ENCODE measurements at places on chromosomes 11 and 22.

GRCh38 chr11:12689029-12689755, 15.0 kb downstream of the TEAD1 start:
- no peak for DNase-seq

DNA sequence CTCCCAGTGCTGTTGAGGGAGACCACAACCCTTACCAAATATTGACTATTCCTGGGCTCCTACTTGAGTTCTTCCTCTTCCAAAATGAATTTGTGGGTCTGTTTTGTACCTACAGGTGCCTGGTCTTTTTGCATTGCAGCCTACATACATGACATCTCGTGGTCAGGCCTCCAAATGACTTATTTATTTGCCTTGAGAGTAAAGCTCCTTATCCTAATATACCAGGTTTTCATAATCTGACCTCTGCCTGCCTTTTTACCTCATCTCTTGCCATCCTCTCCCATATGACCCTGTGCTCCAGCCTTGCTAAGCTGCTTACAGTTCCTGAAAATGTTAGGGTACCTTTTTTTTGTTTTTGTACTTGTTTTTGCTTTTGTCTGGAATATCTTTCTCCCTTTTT, 130.4 kb downstream of the UVRAG start:
- no peak for DNase-seq

GRCh38 chr11:100636536-100636935, 50.6 kb upstream of the ARHGAP42 start:
- no peak for DNase-seq

DNA sequence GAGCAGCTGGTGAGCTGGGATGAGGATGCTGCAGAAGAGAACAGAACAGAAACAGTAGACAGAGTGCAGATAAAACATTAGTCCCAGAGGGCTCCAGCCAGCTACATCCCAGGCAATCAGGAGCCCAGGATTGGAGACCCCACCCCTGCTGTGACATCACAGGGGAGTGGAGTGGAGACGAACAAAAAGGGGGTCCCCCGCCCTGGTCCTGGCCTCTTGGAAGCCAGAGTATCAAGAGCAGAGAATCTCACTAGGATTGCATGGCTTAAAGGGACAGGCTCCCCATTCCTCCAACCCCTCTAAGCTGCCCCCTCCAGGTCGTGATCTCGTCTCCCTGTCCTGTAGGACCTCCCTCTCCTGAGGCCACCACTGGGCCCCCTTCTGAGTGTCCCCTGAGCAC, at the start of gene P2RX3:
P2RX3 (plus strand) TSS at position 211 of the 400 bp plus-strand sequence. CDS start 199 bp downstream, outside the sequence.
- no peak for DNase-seq

DNA sequence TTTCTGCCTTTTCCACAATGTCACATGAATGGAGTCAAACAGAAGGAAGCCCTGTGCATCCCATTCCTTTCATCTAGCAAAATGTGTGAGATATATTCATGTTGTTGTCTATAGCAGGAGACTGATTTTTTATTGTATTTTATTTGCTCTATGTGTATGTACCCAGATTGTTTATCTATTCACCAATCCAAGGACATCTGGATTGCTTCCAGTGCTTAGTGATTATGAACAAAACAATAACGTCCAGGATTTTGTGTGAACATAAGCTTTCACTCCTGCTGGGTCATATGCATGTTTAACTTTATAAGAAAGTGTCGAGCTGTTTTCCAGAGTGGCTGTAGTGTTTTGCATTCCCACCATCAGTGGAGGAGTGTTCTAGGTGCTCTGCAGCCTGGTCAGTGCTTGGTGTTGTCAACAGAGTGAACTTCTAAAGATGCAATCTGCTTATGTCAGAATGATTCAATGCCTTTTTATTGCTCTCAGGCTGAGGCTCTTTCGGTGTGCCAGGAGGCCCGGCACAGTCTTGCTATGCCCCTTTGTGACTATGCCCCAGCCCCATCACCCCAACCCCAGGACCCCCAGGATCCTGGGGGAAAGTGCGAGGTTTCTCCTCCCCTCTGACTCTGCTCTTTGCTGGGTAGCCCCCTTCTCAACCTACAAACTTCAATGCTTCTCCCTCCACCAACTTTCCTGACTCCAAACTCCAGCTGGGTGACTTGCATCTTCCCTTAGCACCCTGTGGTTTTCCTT, 19.9 kb upstream of the SYT13 start:
- DNase-seq: no peak

- DNase-seq: no peak
Measured at GRCh38 chr11:2175659-2176058, 4.0 kb upstream of the TH start.

- DNase-seq: no peak
Measured at GRCh38 chr11:57072640-57073039, 83.9 kb downstream of the OR5AK2 start.

- DNase-seq: no peak
Measured at GRCh38 chr11:105449100-105449734, 160.7 kb upstream of the GRIA4 start.

GRCh38 chr11:46675949-46676348, 24.5 kb downstream of the ARHGAP1 start:
- no peak for DNase-seq

DNA sequence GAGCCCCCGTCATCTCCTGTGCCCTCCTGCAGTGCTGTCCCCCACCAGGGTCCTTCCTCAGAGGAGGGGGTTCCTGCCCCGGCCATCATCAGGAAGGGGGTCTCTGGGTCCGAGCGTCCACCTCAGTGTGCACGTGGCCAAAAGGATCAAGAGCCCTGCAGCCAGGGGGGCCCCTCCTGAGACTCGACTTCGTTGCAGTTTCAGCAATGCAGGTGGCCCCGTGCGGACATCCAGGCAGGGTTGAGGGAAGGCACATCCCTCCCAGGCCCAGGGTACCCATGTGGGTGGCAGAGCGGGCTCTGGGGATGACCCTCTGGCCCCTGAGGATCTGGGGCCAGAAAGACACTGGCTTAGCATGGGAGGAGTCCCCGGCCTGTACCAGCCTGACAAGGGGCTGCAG, 41.3 kb downstream of the LRP5 start:
- DNase-seq: no peak

- DNase-seq: no peak
Measured at GRCh38 chr11:30815619-30816018, 229.5 kb upstream of the MPPED2 start.

DNA sequence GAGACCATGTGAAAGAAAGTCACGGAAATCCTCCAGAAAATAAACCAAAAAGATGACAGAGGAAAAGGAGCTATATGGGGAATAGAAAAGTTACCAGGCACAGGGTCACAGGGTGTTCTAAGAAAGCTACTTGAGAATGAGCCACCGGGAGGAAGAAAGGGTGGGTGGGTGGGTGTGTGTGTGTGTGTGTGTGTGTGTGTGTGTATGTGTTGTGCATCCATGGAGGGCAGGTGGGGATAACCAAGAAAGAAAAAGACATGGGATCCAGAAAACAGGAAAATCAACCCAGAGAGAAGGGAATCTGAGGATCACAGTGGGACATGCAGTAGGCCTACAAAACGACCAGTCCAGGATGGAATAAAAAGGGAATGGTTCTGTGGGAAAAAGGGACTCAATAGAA, 3.7 kb downstream of the APOL2 start:
- DNase-seq: no peak

- DNase-seq: no peak
Measured at GRCh38 chr11:126702165-126702720, 298.3 kb downstream of the KIRREL3 start.

- no peak for DNase-seq
Measured at GRCh38 chr11:95128602-95129001, 39.0 kb downstream of the ENDOD1 start.

- no peak for DNase-seq
Measured at GRCh38 chr22:49739138-49739537, 88.5 kb downstream of the BRD1 start.

DNA sequence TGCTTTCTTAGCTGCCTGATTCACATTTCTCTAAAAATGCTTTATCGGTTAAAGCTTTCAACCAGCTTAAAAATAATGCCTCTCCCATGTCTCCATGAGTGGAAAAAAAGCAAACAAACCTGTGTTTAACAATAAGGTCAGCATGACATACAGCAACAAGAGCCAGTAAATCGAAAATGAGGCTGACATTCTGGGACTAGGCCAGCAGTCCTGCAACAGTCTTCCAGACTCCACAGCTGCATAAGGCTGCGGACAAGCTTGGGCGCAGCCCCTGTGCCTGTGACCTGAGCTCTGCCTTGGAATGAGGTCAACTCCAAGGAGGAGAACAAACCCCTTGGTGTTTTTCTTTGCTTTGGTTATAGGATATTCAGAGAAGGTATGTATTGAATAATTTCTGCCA, 95.5 kb downstream of the PGR start:
- no peak for DNase-seq

DNA sequence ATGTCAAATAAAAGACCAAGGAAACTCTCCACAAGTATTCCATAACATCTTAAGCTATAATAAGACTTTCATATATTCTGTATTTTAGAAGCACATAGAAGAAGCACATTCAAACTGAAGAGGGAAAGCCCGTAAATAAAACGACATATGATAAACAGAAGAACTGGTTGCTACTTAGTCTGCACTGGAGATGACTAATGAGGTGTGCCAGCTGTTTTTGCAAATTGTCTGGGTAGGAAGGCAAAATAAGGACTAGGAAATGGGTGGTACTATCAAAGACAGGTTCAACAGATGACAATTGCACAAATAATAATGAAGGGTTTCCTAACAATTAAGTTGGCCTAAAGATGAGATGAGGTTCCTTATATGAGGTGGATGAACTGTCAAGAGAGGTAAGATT, 593.2 kb upstream of the CCDC179 start:
- DNase-seq: no peak

- no peak for DNase-seq
Measured at GRCh38 chr11:117669062-117669461, 128.0 kb downstream of the DSCAML1 start.

DNA sequence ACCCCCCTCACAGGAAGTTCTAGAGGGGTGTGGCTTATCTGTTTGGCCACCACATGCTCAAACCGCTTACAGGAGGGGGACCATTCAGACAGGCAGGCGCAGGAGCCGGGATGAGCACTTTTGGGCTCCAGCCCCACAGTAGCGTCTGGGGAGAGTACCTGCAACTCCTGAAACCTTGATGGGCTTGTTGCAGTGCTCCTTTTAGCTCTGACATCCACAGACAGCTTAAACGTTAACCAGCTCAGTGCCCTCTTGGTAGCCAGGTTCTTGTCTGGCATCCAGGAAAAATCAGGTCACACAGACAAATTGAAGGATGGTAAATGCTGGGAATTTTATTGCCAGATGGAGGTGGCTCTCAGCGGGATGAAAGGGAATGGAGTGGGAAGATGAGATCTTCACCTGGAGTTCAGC, 326.3 kb downstream of the ETS1 start:
- no peak for DNase-seq

- no peak for DNase-seq
Measured at GRCh38 chr11:10984250-10984649, 126.4 kb upstream of the ZBED5 start.

- peak; percentile 36 for DNase-seq
Measured at GRCh38 chr22:19149047-19149883, 827 bp downstream of the GSC2 start.

- no peak for DNase-seq
Measured at GRCh38 chr11:133895061-133895479, 49.8 kb upstream of the SPATA19 start.

DNA sequence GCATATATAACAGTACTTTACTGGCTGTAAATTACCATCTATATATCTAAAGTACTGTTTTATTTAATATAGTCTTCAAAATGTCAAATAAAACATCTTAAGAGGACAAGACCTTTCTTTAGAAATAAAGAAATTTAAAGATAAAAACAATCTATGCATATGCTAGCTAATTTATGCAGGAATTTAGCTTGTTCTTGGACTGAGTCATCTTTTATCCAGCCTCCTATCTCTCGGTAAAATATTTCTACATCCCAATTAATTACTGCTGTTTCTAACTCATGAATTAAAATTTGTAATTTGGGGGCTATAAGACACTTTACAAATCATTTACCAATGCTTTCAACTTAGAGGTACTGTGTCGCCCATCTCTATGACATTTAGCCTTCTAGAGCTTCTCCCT, 72.8 kb upstream of the DDI1 start:
- no peak for DNase-seq

DNA sequence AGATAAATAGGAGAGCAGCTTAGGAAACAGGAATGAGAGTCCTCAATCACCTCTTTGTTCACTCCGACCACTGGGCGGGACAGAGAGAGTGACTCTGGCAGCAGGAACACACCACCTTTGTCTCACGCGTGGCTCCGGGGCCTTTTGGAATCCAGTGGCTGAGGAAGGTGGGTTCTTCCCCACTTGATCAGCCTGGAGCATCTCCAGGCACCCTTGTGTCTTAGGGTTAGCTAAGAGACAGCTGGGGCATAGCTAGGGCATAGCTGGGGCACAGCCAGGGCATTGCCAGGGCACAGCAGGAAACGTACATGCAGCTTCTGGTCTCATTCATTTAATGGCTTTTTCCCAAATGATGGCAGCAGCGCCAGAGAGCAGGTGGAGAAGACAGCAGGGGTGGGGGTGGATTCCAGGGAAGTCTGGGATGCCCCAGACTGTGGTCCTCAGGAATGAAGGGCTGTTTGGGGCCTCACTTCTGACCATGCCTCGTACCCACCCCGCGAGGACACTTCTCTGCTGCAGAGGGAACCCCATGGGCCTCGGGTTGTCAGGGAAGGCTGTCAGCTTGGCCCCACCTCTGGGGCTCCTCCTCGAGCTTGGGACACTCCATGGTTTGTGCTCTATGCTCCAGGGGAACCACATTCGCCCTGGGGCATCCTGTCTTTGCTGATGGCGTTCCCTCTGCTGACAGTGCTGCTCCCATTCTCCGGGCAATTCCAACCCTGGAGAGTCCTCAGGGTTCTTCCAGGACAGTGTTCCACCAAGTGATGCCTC, 30.4 kb upstream of the SHANK2 start:
- DNase-seq: no peak

GRCh38 chr11:13955971-13956421, 6.5 kb upstream of the SPON1 start:
- DNase-seq: peak; percentile 69

DNA sequence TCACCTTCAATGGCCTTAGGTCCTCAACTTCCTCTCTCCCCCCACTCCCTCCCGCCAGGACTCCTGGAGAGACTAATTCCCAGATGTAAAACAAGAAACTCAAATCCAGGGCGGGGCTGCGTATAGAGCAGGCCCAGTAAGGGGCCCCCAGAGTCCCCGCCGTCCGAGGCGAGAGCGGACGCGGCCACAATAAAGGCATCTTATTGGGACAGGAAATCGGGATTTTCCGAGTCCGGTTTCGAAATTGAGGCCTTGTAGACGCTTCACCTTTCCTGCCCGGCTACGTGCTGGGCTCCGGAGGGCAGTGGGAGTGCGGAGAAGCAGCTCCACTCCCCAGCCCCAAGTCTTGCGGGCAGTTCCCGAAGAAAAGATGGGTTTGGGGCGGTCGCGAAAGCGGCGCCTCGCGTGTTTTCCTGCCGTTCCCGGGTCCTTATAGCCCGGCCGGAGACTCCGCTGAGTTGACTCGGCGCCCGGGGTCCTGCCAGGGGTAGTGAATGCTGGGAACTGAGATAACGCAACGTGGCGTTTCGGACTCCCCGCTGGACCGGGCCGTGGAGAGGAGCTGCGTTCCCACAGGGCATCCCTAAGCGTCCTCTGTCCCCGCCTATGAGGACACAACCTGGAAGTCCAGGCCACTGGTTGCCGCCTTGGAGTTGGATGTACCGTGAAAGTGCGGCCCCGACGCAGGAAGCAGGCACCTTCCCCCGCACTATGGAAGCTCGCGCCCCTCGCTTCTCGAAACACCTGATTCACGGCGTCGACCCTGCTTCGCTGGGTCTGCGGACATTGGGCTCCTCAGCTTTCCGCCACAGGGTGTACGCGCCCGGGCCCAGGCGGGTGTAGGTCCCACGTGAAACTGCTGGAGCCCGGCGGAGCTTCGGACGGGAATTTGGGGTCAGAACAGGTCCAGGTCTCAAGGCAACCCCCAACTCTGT, 4.8 kb upstream of the CHRM1 start:
- DNase-seq: no peak
